ENCODE measurements at places on chromosomes 12 and 14.

GRCh38 chr12:2076196-2076570 lies 23.4 kb downstream of the CACNA1C start:
- peak; percentile 27 for DNase-seq

- no peak for DNase-seq
These were observed 26.2 kb downstream of the TCP11L2 start for GRCh38 chr12:106328735-106329134.

DNA sequence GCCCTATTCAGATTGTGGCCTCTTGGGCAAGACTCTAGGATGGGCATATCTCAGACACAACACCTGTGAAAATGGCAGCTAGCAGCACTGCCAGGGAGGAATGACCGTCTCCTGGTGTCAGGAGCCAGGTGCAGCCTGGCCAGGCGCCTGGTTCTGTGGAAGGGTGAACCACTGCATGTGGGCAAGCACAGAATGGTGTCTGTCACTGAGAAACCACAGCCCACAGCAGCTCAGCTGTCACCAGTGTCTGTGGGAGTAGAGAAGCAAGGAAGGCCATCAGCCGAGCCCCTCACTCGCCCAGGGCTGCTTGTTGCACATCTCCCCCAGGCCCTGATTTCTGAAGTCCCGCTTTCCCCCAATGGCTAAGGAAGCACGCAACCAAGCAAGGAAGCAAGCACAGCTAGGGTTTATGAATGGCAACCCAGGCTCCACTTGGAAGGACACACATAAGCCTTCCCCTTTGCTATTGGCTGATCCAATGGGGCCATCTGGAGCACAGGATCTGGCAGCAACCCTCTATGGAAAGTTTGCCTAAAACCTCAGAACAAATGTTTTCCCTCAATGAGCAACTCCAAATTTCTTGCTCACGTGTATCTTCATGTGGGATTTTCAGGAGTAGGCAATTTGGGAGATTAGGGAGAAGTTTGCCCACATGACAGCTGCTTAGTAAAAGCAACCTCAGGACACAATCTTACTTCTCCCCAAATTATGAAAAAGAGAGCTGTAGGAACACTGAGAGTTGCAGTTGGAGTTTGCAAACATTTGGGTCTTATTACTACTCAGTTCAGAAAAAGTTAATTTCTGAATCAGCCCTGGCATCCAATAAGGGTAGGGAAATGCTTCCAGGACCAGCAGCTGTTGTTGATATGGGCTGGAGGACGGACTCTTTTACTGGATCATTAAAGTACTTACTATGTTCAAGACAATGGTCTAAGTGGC lies 44.7 kb downstream of the GPHB5 start:
- DNase-seq, result peak; percentile 11

- no peak for DNase-seq
These were observed 5.4 kb upstream of the GSC start for GRCh38 chr14:94775091-94775870.

DNA sequence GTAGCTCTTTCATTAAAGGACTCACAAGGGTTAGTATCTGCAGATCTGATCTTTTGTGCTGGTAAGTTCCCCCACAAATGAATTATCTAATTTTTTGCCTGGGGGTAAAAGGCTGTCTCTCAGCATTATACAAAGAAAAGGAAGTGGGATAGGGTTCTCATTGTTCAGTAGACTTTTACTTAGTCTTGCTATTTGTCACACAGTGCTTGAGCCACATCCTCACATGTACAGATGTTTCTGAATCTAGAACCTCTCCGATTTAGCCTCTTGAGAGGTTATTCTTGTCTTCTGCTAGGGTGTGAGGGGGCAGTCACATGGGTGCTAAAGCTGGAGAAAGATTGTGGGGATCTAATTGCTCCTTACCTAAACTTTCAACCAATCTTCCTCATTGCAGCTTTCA lies 93.0 kb downstream of the SLC41A2 start:
- DNase-seq, result no peak

DNA sequence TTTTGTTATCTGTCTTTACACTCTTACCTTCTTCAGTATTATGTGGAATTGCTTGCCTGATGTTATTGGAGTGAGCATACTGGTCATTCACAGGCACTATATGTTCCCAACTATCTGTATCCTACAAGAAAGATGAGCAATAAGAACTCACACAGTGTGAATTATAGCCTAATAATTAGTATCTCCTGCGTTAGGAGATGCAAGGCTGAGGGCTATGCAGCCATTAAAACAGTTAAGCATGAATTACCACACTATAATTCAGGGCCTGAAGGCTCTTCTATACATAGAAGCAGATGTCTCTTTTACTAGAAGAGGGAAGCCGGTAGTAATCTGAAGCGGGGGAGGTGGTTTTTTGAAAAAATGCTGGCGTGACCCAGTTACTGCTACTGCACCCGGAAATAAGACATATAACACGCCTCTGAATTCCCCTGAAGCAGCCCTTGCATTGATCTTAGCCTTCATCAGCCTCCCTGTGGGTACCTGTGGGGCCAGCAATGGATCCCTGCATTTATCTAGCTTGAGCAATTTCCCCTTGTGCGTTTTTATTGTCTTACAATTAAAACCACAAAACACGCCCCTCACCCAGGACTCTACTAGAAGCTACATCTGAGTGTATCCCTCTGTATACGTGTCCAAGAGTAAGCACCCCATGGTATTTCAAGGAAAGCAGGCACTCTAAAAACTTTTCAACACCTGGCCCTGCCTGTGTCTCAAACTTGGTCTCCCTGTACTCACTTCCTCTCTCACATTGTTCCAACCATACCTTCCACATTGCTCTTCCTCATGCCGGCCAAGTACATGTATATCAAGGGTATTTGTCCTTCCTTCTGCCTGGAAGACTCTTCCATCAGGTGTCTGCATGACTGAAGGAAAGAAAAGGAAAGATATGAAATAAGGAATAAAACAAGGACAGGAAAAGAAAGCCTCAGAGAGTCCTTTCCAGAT lies 210.9 kb upstream of the ARID2 start:
- DNase-seq, result no peak

- no peak for DNase-seq
These were observed 98.0 kb downstream of the PPP2R5C start for GRCh38 chr14:101859538-101859902.

DNA sequence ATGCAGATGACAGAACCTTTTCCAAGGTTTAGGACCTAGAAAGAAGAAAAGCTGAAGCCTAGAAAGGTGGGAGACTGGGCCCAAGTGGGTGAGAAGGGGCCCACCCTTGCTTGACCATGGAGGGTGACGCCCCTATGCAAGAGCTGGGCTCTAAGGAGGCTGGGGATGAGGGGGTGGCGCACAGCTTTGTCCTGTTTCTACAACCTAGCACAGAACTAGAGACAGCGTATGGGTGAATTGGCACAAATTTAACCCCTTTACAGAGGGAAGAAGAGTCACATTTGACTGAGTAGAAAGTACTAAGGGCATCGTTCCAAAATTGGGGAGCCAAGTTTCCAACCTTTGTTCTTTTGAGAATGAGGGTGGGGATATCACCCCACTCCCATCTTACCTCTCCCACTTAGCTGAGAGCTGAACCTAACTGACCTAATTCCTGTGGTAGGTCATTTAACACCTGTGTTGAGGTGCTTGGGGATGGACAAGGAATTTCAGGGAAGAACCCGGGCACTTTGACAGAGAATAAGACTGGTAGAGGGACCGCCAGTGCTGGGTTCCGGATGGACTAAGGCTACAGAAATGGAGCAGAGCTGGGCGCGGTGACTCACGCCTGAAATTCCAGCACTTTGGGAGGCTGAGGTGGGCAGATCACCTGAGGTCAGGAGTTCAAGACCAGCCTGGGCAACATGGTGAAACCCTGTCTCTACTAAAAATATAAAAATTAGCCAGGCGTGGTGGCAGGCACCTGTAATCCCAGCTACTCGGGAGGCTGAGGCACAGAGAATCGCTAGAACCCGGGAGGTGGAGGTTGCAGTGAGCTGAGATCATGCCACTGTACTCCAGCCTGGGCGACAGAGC lies 5.2 kb downstream of the NFKBIA start:
- DNase-seq, result no peak

DNA sequence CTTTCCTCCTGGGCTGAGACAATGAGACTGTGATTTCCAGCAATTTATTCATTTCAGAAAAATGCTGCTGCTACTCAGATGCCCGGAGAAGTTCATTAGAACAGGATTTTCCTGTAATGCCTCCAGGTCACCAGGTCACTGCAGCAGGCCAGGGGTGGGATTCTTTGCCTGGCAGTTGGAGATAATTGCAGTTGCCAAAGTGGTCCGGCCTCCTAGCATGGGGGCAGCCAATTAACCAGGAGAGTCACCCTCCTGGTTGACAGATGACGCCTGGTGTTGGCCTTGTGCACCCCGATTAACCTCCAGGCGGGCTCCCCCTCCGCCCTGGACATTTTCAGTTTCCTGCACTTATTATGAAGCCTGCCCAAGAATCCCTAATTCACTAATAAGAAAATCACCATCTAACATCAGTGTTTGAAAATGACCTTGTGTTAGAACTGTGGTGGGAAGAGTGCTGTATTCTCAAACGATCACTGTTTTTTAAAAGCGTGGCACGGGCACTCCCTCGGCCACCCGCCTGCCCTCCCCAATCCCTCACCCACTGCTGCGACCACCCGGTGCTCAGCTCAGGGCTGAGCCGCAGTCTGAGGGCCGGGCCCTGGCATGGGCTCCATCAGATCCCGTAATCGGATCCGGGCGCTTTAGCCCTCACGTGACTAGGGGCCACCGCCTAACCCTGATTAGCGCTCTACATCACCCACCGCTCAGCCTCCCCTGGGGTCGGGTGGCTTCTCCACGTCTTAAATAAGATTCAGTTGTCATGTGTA lies 12.9 kb downstream of the RIMBP2 start:
- no peak for DNase-seq

- no peak for DNase-seq
These were observed 9.1 kb upstream of the CCDC198 start for GRCh38 chr14:57502586-57503254.

- DNase-seq, result peak; percentile 72
These were observed 109.0 kb downstream of the APAF1 start for GRCh38 chr12:98754095-98754494.

DNA sequence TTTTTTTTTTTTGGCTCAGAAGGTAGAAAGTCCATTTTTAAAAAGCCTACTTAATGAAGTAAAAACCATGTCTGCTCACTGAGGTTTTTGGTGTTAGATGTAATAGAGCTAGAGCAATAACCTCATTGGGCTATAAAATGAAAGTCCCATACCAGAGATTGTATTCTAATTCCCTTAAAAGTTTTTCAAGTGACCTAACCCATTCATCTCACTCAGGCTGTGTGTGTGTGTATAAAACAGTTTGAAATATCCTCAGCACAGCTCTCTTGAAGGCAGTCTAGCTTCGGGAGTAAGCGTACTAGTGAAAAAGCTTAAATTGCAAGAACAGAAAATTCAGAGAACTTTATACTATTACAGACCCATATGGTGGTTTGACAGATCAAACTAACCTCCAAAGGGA lies 313.8 kb downstream of the CEP128 start:
- DNase-seq, result no peak

- DNase-seq, result peak; percentile 2
These were observed 1973.0 kb upstream of the FLRT2 start for GRCh38 chr14:83556746-83557453.

DNA sequence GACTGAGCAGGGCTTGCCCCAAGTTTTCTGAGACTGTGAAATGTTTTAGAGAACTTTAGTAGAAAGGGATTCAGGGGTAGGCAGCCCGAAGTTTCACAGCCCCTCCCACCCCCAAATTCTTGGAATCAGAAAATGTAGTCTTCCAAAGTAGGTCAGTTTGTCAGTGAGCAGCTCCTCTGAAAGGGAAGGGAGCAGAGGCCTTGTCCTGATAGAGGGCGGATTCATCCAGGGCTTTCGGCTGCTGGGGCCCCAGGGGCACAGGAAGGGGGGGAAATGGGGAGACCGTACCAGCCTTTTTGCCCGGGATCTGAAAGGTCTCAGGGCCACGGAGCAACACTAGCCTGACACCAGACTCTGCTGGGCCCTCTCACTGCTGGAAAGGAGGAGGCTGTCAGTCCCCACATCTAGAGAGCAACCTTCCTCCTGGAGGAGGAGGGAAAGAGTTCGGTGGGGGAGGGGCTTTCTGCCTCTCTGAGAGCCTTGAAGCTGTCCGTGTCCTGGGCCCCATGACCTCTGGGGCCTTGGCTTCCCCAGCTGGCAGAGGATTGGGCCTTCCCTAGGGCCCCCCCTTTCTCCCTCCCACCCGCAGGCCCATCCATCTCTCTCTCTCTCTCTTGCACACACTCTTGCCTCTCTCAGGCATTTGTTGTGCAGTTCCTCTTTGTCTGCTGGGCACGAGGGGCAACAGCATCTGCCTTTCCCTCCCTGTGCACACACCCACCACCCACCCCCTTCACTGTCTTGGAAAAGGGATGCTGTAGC lies at the start of gene IKZF4:
TSS of gene IKZF4 (plus strand) at position 621 of the 762 bp plus-strand sequence. CDS start 451 bp downstream, outside the sequence.
- no peak for DNase-seq

DNA sequence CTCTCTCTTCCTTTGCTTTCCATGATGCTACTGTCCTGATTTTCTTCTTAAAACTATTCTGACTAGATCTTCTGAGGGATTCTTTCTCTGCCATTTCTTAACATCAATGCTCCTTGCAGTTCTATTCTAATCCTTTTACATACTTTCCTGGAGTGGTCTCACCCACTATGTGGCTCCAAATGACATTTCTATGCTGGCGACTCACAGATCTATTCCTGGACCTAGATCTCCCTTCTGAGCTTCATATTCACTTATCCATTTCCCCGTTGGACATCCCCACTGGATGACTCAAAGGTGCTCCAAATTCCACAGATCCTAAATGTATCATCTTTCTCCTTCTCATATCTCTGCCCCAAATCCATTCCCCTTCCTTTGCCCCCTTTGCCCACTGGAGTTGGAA lies 4.1 kb downstream of the TEP1 start:
- DNase-seq, result peak; percentile 76

DNA sequence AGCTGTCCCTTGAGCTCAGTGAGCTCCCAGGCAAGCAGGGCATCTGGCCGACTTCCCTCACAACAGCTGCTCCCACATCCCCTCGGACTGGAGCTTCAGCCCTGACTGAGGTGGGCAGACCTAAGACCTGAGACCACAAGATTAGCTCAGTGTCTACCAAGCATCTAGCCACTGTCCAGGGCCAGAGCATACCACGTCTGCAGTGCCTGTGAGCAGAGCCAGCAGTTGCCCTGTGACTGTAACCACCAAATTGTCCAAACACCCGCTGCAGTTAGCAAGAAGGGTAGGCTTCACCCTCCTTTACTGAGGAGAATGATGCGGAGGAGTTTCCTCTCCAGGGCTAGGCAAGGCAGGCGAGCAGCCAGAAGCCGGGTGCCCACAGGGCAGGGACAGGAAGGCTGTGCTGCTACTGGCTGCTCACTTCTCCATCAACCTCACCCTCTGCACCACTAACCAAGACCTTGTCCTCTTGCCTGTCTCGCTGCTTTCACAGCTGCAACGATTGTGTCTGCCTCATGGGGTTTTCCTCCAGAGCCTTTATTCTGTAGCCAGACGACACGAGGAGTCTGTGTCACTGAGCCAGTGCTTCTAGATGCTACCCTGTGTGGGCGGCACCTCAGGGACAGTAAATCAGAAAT lies 53.9 kb downstream of the ANAPC7 start:
- no peak for DNase-seq

DNA sequence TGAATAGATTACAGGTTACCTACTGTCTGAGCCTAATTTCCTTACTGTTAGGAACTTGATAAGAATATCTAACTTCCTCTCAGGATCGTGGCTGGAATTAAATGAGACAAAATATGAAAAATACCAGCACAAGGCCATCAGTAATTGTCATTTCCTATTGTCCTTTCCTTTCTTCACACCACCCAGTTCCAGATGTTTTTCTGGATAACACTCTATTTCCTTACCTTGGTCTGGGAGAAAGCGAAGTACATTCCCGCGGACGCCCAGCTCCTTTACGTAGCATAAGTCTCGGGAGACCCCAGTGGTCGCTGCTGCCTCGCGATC lies 376 bp downstream of the GDF3 start:
- no peak for DNase-seq

GRCh38 chr14:53741479-53742232 lies 215.0 kb downstream of the BMP4 start:
- DNase-seq, result no peak
